AG04450 (cell line): ENCODE measurements at places on chromosomes 6 and 20.

GRCh38 chr20:44180814-44181213, 6.2 kb downstream of the JPH2 start:
- DNase-seq: no peak

- DNase-seq: no peak
These were observed 221.3 kb downstream of the DLL1 start for GRCh38 chr6:170069611-170070010.

DNA sequence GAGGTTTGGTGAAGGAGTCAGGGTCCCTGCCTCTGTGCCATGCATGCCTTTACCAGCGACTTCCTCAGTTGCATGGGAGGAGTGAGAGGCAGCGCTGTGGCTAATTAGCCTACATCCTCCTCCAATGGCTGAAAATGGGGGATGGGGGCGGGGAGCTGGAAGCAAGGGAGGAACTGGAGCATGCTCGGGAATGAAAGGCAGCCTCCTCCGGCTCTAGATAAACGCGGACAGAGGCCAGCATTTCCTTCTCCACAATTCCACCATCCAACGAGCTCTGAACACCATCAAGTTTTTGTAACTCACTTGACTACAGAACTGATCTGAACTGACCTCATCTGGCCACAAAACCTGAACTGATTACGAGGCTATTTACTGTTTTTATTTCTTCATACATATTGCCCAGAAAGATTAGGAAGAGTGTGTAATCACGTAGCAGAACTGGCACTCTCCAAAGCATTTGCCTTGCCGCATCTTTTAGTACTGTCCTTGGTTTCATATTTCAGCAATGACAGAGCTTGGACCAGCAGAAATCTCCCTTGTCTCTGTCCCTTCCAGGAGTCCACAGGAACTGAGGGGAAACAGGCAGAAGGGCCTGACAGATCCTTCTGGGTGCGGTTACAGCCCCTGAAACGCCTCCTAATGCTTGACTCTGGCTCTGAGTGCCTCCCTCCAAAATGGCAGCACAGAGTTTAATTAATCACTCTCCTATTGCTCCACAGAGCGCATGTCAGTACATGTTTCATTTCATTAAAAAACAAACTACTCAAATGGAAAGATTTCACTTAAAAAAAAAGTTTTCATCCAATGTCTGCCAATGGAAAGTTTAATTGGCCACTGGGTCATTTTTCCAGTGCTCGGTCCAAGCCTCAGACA, 58.2 kb upstream of the TRAF3IP2 start:
- no peak for DNase-seq

DNA sequence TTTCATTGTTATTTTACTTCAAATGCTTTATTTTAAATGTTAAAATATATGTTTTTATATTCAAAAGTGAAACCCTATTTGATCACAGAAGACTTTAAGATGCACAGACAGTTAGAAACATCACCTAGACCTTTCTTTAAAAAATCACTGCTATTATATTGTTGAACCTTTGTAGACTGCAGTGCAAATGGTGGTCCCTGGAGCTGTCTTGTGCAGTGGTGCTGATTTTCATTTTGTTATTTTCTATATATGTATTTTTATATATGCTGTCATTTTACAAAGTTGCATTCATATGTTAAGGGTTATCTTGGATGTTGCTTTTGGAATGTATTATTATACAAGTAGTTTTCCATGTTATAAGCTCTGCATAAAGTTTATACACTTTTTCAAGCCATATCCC, 18.7 kb upstream of the HLA-B start:
- no peak for DNase-seq

- DNase-seq: no peak
These were observed 118.4 kb upstream of the TRAF3IP2 start for GRCh38 chr6:111724039-111724438.

GRCh38 chr6:116969211-116969863, 92.3 kb downstream of the RFX6 start:
- peak; percentile 3 for DNase-seq
